Activated CD4-positive, alpha-beta memory T cell treated with anti-CD3 and anti-CD28 coated beads, Interleukin-2, amount 10 ng/mL, durations not matched to agents 7 days and 5 days (primary cell): ENCODE measurements at places on chromosomes 12 and 14. TPM values are rescaled to one million over a fixed set of nuclear protein-coding genes. Genes with fewer than 3 reads are reported as not detected.

ARHGDIB gene
- total RNA-seq, result 1,463 TPM

DNA sequence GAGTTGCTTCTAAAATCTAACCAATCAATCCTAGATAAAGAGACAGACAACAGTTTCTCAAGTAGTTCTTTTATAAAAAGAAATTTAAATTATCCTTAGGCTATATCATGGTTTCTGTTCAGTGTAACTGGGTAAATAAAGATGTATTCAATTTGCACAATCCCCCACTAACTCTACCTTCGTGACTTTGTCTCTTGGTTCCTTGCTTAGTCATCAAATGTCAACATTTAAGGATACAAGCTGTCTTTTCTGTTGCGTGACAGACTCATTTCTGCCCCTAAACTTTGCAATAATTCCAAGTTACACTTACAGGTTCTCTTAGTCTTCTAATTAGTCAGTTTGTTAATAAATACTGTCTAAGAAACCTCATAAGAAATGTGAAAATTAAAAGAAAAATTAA, 50.6 kb downstream of the SCAF11 start:
- no peak overlapping the region for H3K27ac ChIP-seq
- no peak for DNase-seq
- no peaks in the 10 kb centered on the region for H3K27me3 ChIP-seq
- no peak overlapping the region for H3K4me3 ChIP-seq
- peaks cover 62% of the 10 kb centered on the region for H3K36me3 ChIP-seq

GRCh38 chr12:104457746-104458693, 1.3 kb downstream of the CHST11 start:
- H3K4me1 ChIP-seq, result peaks cover 41% of the 10 kb centered on the region
- peaks cover 4% of the 10 kb centered on the region for H3K27me3 ChIP-seq
- H3K36me3 ChIP-seq, result peaks cover 38% of the 10 kb centered on the region
- DNase-seq, result peak; percentile 61
- H3K27ac ChIP-seq, result peak overlapping the region; percentile 94
- H3K4me3 ChIP-seq, result peak overlapping the region; percentile 99

DNA sequence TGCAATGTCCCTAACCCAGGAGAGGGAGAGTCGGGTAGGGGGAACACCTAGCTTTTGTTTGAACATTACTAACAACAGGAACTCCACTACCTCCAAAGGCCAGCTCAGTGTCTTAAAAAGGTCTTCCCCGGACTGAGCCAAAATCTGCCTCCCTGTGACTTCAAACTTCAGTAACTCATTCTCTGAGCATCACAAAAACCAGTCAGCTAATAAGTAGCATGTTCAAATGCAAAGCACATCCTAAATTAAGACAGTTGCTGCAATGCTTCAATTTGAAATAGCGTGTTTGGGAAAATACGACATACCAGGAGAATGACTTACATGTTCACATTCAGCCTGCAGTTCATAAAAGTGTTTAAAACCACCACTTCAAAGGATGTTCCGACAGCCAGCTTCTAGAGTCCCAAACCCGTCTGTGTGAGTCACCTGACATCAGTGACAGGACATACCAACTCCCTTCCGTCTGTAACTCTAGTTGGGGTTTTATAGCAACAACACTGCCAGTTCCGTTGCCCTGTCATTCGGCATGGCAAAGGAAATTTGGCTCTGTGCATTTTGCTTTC, 13.0 kb downstream of the ZFP36L1 start:
- H3K4me1 ChIP-seq, result peaks cover 68% of the 10 kb centered on the region
- H3K27ac ChIP-seq, result peak overlapping the region; percentile 99
- H3K36me3 ChIP-seq, result peaks cover 12% of the 10 kb centered on the region
- peak; percentile 70 for DNase-seq

CLEC1B gene
- not detected for total RNA-seq

DNA sequence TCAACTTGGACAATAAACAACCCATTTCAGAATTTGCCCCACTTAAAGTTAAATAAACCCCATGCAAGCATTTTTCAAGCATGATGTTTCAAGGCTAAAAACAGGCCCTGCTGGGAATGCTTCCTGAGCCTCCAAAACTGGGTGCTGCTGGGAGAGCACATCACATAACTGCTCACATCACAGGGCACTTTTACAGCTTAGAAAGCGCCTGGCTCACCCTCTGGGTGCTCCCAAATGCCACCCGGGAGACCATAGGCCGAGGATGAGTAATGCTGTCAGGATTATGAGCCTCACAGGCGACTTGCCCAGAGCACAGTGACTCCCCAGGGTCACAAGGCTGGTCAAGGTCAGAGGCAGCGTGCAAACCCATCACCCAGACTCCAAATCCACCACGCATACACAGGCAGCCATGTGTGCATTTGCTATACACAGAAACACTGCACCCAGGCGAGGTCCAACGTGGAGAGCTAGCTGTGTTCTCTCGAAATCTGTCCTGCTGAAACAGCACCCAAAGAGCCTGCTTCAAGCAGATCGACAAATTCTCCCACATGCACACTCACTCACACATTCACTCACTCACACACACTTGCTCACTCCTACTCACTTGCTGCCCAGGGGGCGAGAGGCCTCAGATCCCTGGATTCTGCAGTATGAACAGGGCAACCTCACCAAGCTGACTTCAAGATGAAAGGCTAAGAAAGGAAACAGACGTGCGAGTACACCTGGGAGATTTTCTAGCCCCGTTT, 58.7 kb downstream of the ITPK1 start:
- H3K27ac ChIP-seq, result no peak overlapping the region
- H3K36me3 ChIP-seq, result no peaks in the 10 kb centered on the region
- no peak for DNase-seq
- H3K4me3 ChIP-seq, result no peak overlapping the region
- H3K27me3 ChIP-seq, result no peaks in the 10 kb centered on the region
- peaks cover 5% of the 10 kb centered on the region for H3K4me1 ChIP-seq

HRK gene
- total RNA-seq, result not detected

CLEC4D gene
- not detected for total RNA-seq

GRCh38 chr12:116539361-116539771, 19.8 kb upstream of the MAP1LC3B2 start:
- no peak overlapping the region for H3K27ac ChIP-seq
- peaks cover 6% of the 10 kb centered on the region for H3K27me3 ChIP-seq
- no peak for DNase-seq
- no peak overlapping the region for H3K4me3 ChIP-seq
- peaks cover 33% of the 10 kb centered on the region for H3K4me1 ChIP-seq
- no peaks in the 10 kb centered on the region for H3K36me3 ChIP-seq

DACT1 gene
- 0.93 TPM for total RNA-seq

DNA sequence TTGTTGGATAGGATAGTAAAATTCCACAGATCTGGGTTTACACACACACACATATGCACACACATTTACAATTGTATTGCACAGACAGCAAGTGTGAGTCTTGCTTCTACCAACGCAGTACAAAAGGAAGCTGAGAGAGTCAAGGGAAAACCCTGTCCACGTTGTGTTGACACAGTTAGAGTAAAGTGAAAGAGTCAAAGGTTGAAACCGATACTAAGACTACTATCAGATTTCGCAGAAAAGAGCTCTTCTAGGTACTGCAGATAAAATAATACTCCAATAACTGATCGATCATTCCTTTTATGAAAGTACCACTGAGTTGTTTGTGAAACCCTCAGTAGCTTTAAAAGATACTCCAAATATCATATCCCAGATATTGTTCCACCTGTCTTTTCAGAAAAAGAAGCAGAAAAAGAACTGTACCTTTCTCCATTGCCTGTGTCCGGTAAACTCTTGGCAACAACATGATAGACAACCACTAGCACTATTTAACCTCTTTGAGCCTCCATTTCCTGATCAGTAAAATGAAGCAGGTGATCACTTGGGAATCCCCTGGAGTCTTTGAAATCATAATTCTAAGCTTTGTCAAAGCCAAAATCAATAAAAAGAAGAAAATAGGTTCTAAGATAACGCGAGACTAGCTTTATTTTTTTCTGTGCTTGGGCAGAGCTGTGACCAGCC, 224.6 kb upstream of the FOXN3 start:
- peaks cover 22% of the 10 kb centered on the region for H3K36me3 ChIP-seq
- DNase-seq, result peak; percentile 29
- no peaks in the 10 kb centered on the region for H3K27me3 ChIP-seq
- H3K4me3 ChIP-seq, result peak overlapping the region; percentile 49
- peak overlapping the region; percentile 90 for H3K27ac ChIP-seq
- H3K4me1 ChIP-seq, result peaks cover 43% of the 10 kb centered on the region

DNA sequence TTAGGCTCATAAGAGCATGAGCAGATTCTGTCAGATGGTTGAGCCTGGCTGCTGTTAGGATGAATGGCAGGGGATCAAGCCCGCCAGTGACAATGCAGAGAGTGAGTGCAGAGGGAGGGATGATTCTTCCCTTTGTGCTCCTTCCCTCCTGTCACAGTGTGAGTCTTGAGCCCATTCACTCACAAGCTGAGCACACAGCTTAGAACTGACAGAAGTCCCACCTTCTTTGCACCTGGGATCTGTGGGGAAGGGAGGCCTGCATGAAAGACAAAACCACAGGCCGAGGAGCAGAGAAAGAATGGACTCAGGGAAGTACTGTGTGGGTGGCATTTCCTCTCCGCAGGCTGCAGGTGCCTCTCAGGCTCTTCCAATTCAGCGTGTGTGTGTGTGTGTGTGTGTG, 160.6 kb downstream of the KCNA5 start:
- no peaks in the 10 kb centered on the region for H3K27me3 ChIP-seq
- H3K4me1 ChIP-seq, result no peaks in the 10 kb centered on the region
- no peak for DNase-seq
- no peaks in the 10 kb centered on the region for H3K36me3 ChIP-seq

SRRM4 gene
- total RNA-seq, result not detected

GRCh38 chr14:94408546-94409095, 20.2 kb upstream of the SERPINA1 start:
- no peaks in the 10 kb centered on the region for H3K4me1 ChIP-seq
- no peak overlapping the region for H3K4me3 ChIP-seq
- peaks cover 10% of the 10 kb centered on the region for H3K27me3 ChIP-seq
- no peak overlapping the region for H3K27ac ChIP-seq

TMED8 gene
- 21.2 TPM for total RNA-seq

- H3K27ac ChIP-seq, result no peak overlapping the region
- no peak overlapping the region for H3K4me3 ChIP-seq
- H3K36me3 ChIP-seq, result no peaks in the 10 kb centered on the region
- no peak for DNase-seq
- peaks cover 24% of the 10 kb centered on the region for H3K4me1 ChIP-seq
Observed at GRCh38 chr14:61253064-61253738, 27.9 kb downstream of the TMEM30B start.

DNA sequence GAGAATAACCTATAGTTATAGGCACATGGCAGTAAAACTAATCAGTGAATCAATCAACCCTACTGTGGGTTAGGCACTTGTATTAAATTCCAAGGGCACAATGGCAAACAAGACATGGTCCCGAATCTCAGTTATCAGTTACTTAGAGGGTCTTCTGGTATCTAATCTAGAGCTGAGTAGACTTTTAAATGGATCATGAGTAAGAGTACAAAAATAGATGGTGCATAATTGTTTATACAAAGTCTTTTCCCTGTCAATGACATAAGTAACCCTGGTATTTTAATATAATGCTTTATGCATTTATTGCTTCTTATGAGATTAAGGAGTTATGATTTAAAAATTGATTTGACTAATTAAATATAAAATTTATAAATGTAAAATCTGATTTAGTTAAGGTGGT, 23.0 kb upstream of the KCNJ8 start:
- H3K36me3 ChIP-seq, result no peaks in the 10 kb centered on the region
- H3K4me3 ChIP-seq, result no peak overlapping the region
- no peak for DNase-seq
- no peak overlapping the region for H3K27ac ChIP-seq
- no peaks in the 10 kb centered on the region for H3K27me3 ChIP-seq

- no peak overlapping the region for H3K4me3 ChIP-seq
- H3K4me1 ChIP-seq, result no peaks in the 10 kb centered on the region
- no peak for DNase-seq
- no peaks in the 10 kb centered on the region for H3K27me3 ChIP-seq
- no peak overlapping the region for H3K27ac ChIP-seq
Observed at GRCh38 chr12:105539735-105540134, 209.2 kb downstream of the C12orf75 start.

GRCh38 chr12:120539303-120539702, 5.1 kb downstream of the RNF10 start:
- peak overlapping the region; percentile 93 for H3K27ac ChIP-seq
- H3K36me3 ChIP-seq, result peaks cover 68% of the 10 kb centered on the region
- no peaks in the 10 kb centered on the region for H3K27me3 ChIP-seq
- H3K4me3 ChIP-seq, result peak overlapping the region; percentile 88

CDKN1B gene
- 164 TPM for total RNA-seq

ZNF664 gene
- total RNA-seq, result 43.4 TPM

RPL41 gene
- total RNA-seq, result 3,981 TPM

- H3K4me3 ChIP-seq, result peak overlapping the region; percentile 29
- no peak for DNase-seq
- peaks cover 24% of the 10 kb centered on the region for H3K36me3 ChIP-seq
- peaks cover 43% of the 10 kb centered on the region for H3K4me1 ChIP-seq
- H3K27ac ChIP-seq, result no peak overlapping the region
- no peaks in the 10 kb centered on the region for H3K27me3 ChIP-seq
Observed at GRCh38 chr14:31024010-31024480, 1.4 kb upstream of the AP4S1 start.

GRCh38 chr12:104142543-104142942, 4.5 kb upstream of the NFYB start:
- no peak overlapping the region for H3K4me3 ChIP-seq
- peaks cover 41% of the 10 kb centered on the region for H3K27me3 ChIP-seq
- H3K4me1 ChIP-seq, result peaks cover 7% of the 10 kb centered on the region
- no peak for DNase-seq
- peaks cover 2% of the 10 kb centered on the region for H3K36me3 ChIP-seq

DNA sequence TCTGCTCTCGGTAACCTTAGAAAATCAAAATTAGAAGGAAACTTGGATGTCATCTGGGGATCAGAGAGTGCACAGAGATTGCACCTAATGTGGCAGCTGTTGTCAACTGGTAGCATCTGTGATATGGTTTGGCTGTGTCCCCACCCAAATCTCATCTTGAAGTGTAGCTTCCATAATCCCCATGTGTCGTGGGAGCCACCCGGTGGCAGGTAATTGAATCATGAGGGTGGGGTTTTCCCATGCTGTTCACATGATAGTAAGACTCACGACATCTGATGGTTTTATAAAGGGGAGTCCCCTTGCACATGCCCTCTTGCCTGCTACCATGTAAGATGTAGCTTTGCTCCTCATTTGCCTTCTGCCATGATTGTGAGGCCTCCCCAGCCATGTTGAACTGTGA, 127.7 kb upstream of the SRRM4 start:
- no peaks in the 10 kb centered on the region for H3K36me3 ChIP-seq
- H3K27ac ChIP-seq, result no peak overlapping the region
- no peak for DNase-seq
- H3K27me3 ChIP-seq, result no peaks in the 10 kb centered on the region
- no peak overlapping the region for H3K4me3 ChIP-seq
- no peaks in the 10 kb centered on the region for H3K4me1 ChIP-seq

GRCh38 chr12:120225200-120225558, 24.3 kb upstream of the RPLP0 start:
- H3K27ac ChIP-seq, result peak overlapping the region; percentile 84
- DNase-seq, result no peak
- H3K4me3 ChIP-seq, result no peak overlapping the region
- peaks cover 52% of the 10 kb centered on the region for H3K4me1 ChIP-seq
- no peaks in the 10 kb centered on the region for H3K27me3 ChIP-seq
- peaks cover 60% of the 10 kb centered on the region for H3K36me3 ChIP-seq

DNA sequence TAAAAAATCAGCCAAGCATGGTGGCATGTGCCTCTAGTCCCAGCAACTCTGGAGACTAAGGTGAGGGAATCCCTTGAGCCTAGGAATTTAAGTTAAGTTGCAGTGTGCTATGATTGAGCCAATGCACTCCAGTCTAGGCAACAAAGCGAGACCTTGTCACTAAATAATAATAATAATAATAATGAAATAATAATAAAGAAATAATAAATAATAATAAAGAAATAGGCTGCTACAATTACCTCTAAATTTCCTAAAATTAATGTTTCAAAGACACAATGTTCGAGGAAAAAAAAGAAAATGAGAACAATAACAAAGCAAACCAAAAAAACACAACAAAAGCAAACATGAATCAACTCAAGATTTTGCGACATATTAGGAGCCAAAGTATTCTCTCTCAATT, 29.7 kb downstream of the RALGAPA1 start:
- H3K27me3 ChIP-seq, result no peaks in the 10 kb centered on the region
- no peak for DNase-seq
- H3K4me3 ChIP-seq, result no peak overlapping the region
- H3K4me1 ChIP-seq, result no peaks in the 10 kb centered on the region
